ENCODE measurements at places on chromosomes 3 and 15.

DNA sequence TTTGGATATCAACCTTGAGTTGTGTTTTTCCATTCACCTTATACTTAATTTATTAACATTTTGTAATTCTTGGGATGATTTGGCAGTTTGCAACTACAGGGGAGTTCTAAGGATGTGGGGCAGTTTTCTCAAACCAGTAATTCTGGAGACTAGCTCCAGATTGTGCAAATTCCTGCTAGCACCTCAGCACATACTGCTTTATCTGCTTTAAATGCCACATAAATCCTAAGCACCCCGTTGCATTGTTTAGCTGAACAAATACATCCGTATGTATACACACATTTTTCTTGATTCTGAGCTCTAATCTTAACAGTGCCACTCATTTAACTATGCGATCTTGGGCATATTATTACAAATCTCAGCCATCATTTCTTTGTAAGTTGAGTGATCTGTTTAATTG is 16.9 kb upstream of the UTS2B start:
- DNase-seq, result no peak

- DNase-seq, result no peak
These were observed 42.4 kb downstream of the TNIK start for GRCh38 chr3:171417813-171418212.

GRCh38 chr3:11364181-11364580 is 92.0 kb downstream of the ATG7 start:
- DNase-seq, result no peak

GRCh38 chr3:154684021-154684420 is 254.0 kb upstream of the GPR149 start:
- DNase-seq, result peak; percentile 27

GRCh38 chr3:100081986-100082692 is 32.2 kb downstream of the FILIP1L start:
- DNase-seq, result peak; percentile 67

DNA sequence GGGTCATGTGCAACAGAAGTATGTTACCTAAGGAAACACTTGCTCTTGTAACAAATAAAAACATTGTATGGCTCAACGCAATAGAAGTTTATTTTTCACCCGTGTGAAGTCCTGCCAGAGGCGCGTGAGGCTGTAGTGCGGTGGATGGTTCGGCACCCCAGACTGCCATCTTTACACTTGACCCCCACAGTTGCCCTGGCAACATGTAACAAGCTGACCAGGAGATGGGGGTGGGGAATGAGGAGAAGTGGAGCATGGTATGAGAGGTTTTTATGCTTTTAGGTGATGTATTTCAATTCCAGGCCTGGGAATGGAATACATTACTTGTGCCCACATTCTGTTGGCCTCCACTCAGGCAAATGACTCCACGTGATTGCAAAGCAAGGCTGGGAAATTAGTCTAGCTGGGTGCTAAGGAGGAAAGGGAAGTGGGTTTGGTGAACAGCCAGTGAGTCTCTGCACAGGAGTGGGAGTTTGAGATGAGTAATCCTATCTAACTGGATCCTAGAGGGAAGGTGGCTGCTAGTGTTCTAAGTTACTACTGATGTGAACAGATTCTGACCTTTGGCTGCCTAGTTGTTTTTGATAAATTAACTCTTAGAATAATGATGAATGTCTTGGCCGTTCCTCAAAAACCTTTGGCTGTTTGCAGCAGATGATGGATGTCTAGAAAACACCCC is 33.8 kb upstream of the GREM1 start:
- peak; percentile 11 for DNase-seq

GRCh38 chr15:84907731-84908130 is 23.3 kb downstream of the SLC28A1 start:
- no peak for DNase-seq

GRCh38 chr3:134627831-134628230 is 23.0 kb downstream of the KY start:
- no peak for DNase-seq

GRCh38 chr15:80436511-80437307 is 32.5 kb downstream of the ARNT2 start:
- no peak for DNase-seq

DNA sequence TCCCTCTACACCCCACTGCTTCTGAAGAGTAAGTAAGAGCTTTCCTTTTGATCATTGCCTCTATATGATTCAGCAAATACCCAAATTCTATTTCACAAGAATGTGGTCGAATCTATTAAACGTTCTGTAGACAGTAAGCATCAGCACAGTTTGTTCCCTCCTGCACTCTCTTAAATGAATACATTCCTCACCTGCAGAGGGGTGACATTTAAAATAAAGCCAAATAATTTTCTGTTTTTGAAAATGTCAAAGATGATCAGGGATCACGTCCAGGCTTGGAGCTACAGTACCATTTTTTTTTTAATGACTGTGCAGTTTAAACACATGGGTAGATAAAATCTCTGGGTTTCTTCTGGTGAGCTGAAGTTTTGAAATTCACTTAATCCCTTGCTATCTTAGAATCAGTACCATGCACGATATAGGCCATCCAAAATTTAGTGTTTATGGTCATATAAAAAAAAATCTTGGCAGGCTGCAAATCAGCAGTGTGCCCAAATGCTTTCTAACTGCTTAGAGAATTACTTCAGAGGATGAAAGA is 12.8 kb downstream of the PYDC2 start:
- DNase-seq, result peak; percentile 52

DNA sequence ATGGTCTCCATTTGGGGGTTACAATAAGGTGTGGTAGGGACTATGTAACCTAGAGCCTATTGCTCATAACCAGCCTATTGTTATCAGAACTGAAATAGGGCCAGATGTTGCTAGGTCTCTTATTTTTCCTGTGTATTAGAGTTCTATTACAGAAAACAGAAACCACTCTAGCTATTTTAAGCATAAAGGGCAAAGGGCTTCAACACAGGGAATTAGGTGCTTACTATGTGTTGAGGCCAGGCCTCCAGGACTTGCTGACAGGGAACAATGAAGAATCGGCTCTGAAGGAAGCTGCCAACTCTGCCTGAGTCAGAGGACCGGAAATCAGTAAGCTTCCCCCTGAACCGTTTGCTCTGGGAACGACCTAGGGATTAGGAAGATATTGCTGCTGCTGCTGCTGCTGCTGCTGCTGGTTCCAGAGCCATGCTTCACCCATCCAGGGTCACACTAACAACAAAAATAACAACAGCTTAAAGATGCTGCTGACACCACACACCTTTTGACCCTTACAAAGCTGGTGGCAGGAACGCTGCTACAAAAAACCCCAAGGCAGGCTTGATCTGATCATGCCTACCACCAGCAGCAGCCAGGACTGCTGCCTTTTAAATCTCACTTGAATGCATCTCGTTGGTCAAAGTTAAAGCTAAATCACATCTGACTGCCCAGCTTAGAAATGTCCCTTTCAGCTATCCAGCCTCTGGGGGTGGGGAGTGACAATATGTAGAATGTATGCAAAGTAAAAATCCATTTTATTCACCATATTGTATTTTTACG is 276.9 kb upstream of the IL12A start:
- no peak for DNase-seq

GRCh38 chr3:66010739-66011655 is 27.7 kb downstream of the MAGI1 start:
- no peak for DNase-seq

DNA sequence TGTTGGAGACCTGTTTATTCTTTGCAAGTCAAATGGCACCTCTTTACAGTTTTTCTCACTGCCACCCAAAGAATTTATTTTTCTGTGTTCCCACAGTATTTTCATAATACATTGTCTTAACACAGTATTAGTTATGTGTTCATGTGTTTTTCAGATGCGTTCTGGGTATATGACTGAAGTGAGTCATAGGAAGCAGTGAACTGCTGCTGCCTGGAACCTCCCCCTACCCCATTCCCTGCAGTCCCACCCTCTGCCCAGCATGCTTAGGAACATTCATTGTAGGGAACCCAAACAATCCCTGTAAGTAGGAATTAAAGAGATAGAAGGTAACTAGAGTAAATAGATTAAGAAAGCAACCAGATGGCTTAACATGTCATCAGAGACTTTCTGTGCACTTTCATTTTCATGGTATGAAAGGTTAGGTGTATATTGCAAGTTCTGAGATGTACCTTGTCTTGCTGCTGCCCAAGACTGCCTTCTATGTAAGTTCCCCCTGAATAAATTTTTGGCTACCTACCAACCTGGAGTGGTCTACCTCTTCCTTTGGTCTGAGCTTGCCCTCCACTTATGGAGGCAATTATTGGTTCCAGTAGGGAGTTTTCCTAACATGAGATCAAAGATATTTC is 21.9 kb upstream of the SQOR start:
- DNase-seq, result no peak

DNA sequence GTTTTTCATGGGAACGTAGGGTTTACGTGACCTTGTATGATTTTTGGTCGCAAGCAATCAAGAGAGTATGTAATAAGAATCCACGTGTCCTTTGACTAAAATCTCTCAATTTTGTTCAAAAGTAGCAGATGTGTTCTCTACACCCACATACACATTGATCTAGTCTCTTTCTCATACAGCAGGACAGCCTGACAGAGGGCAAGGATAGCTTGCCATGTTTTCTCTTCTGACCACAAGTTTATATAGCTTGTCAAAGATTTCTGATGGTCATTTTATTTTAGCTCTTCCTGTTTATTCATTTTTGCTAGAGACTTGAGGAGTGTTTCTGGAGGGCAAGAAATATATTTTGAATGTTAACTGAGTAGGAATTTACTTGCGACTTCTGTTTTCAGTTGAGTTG is 570.2 kb upstream of the ALCAM start:
- no peak for DNase-seq

DNA sequence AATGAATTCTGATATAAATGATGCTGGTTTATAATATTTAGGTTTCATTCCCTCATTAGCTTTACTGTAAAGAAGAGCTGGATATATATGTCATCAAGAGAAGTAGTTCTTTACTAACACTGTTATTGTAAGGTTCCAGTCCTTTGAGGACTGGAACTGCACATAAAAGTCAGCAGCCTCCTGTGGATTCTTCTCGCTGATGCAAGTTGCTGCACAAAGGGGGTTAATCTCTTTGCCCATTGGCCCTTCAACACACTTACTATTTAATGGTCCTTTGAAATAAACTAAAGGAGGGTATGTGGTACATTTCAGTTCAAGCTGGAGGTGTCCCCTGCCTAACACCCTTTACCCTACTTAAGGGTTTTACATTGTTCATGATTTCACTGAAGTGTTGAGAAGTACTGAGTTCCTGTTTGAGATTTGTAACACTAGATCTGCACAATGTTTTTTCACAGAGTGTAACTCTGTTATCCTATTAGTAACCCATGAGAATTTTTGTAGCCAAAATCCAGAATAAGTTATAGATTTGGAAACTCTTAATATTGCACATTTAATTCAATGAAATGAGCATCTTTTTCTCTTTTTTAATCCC is 43.9 kb downstream of the NR2C2 start:
- DNase-seq, result no peak

GRCh38 chr3:172751175-172751704 is 714 bp downstream of the ECT2 start:
- peak; percentile 63 for DNase-seq

DNA sequence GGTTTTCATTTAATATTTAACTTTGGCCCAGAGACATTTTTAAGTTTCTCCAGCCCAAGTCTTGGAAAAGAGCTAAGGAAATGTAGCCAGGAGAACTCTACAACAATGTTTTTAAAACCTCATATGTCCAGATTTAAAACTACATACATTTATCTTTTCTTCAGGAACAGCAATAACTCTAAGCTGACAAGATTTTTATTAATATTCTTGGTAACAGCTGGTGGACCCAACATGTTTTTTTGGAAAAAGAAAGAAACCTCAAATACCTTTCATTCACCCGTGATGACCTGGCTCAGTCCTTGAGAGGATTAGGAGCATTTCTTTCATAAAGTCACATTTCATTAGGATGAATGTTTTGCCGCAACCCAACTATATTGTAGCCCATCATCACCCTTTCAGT is 50.4 kb upstream of the CMSS1 start:
- DNase-seq, result no peak

DNA sequence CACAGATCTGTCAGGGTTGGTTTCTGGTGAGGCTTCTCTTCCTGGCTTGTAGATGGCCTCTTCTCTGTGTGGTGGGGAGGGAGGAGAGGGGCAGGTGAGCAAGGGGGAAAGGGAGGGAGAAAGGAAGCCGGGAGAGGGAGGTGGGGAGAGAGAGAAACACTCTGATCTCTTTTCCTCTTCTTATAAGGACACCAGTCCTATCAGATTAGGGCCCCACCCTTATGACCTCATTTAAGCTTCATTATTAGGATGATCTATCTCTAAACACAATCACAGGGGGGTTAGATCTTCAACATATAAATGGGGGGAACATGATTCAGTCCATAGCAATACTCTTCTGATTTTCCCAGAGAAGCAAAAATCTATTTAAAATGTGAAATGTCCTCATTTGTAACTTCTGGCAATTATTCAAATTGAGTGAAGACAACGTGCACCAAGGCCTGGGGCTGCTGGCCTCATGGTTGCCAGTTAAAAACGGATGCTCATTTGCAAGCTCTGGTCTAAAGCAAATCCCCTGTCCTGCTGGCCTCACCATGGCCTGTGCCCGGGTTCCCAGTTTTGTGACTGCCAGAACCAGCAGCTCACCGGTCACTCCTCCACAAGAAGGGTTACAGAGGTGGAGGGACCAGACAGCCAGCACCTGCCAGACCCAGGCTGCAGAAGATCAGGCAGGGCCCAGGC is 8.3 kb downstream of the POMGNT2 start:
- no peak for DNase-seq

DNA sequence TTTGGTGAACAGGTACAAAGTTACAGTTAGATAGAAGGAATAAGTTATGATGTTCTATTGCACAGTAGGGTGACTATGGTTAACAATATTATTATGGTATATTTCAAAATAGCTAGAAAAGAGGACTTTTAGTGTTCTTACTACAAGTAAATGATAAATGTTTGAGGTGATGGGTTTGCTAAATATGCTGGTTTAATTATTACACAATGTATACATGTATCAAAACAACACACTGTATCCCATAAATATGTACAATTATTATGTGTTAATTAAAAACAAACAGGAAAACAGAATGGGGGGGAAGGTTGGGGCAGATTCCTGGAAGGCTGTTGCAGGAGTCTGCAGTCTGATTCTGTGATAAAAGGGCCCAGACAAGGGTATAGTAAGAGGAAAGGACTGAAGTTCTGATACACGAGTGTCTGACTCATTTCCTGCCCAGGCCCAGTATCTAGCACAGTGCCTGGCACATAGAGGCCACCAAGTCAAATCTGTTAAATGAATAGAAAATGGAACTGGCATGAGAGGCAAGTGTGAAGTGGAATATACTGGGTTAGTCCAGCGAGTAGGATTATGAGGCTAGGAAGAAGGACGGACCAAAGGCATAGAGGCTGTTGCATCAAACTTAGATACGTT is 7.2 kb upstream of the ENTPD3 start:
- peak; percentile 16 for DNase-seq

- no peak for DNase-seq
These were observed 135.1 kb downstream of the TBL1XR1 start for GRCh38 chr3:177062052-177062732.

Measured in hematopoietic multipotent progenitor cell treated with erythropoietin and hydrocortisone succinate and interleukin-3 and kit ligand, for 6 days (in vitro differentiated cells).